ENCODE measurements at places on chromosomes 2 and 18. TPM values are rescaled to one million over a fixed set of nuclear protein-coding genes. Genes with fewer than 3 reads are reported as not detected.

Gene FAM210A
- total RNA-seq, result 27.1 TPM

Gene RASGRP3
- 11.2 TPM for total RNA-seq

Gene NOSTRIN
- total RNA-seq, result under 0.01 TPM

Gene PIEZO2
- 23.2 TPM for total RNA-seq

Data from placental pericyte (primary cell).